HT-29 (cell line): ENCODE measurements at places on chromosomes 7 and 10.

DNA sequence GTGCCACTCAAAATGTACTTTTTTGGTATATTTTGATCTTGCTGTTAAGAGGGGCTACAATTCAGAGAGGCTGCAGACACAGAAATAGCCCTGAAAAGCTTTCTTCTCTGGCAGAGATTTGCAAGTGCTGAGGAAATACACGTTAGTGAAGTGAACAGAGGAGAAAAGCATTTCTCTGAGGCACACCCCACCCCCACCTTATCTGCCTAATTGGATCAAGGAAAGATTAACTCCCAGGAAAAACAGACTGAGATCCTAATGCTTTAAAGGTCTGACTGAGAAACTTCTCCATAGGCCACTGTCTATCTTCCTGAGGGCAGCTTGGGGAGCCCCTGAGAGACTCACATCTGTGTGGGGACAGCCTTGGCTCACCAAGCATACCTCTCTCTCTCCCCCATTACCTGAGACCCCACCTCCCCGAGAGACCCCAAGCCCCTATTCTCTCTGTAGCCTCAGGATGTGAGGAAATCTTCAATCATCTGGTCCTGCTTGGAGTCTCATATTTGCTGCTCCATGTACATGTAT lies 14.8 kb upstream of the AKR1C3 start:
- DNase-seq: no peak

DNA sequence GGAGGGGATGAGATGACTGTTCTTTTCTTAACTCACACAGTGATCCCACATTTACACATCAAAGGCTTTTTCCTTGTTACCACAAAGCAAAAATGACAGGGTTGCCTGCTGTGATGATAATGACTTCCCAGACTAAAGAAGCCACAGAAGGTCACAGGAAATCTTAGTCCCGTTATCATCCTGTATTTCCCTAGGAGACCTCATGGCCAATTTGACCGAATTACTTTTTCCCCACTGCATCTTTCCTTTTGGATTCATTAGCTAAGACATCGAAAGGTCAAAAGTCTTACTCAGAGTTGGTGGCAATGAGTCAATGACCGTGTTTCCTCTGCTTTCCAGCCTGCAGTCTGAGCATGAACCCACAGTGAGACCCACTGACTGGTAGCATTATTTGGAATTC lies 130.1 kb upstream of the INHBA start:
- no peak for DNase-seq

GRCh38 chr7:91537260-91538152 lies 273.3 kb downstream of the FZD1 start:
- DNase-seq: no peak

DNA sequence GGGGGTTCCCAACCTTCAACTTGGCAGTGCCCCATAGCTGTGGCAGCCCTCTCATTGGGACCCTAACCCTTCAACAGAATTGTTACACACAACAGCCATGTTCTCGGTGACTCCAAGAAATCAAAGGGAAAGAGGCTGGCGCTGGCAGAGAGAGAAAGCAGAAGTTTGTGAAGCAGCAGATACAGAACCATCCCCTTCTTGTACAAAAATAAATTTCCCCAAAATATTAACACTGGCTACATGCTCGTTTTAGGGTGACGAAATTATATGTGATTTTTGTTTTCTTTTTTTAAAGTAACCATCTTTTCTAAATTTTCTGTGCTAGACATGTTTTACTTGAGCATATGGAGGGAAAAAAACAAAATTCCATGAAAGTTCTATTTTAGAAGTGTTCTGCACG lies 45.2 kb upstream of the SAMD8 start:
- DNase-seq: no peak

DNA sequence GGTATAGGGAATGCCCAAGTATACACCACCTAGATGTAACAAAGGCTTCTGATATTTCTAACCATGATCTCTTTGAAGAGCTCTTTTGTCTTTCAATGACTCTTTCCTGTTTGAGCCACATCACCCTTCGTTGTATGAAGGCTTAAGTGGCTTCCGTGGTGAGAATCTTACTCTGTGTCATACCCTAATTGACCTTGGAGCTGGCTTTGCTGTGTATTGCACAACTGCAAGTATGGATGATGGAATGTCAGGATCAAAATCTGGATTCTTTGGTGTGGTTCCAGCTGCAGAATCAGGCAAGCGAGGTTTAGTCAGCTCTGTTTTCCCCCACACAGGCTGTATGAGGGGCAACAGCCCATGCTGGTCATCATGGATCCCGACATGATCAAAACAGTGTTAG lies 16.0 kb downstream of the CYP3A43 start:
- no peak for DNase-seq
